Stimulated activated CD4-positive, alpha-beta T cell treated with anti-CD3 and anti-CD28 coated beads, Interleukin-1b, Interleukin-23, amount 100 ng/mL, for 24 hours (primary cell): ENCODE measurements at places on chromosomes 12 and 14.

- no peak for DNase-seq
Observed at GRCh38 chr12:127297327-127297726, 969.6 kb upstream of the TMEM132C start.

- no peak for DNase-seq
Observed at GRCh38 chr12:32197421-32197820, 90.8 kb downstream of the BICD1 start.

DNA sequence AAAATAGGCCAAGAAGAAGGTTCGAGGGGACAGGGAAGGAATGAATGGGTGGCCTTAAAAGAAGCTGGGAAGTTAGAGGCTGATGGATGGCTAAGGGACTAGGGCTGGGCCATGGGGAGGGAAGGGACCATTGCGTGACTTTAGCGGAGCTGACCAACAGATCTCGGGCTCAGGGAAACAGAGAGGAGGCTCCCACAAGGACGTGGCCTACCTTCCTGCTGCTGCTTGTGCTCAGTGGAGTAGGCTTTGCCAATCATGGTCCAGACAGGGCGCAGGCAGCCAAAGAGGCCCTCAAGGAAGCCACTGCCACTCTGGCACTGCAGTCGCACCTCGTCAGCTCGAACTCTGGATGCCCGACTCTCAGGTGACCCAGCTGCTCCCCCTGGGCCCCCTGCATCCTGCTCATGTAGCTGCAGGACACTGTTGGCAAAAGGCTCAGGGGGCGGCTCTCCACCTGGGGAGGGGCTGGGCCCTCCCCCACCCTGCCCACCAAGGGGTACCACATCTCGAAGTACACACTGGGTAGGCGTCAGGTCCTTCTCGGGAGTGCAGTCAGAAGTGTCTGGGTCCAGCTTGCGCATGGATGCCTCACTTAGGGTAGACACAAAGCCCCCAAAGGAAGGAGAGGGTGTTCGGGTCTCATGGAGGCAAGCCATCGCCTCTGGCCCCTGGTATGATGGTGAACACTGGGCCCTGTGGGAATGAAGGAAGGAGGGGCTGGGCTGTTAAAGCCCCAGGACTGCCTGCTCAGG is 12.3 kb downstream of the MAP3K12 start:
- DNase-seq, result no peak

GRCh38 chr12:22709292-22709691 is 84.3 kb downstream of the ETNK1 start:
- DNase-seq, result no peak

DNA sequence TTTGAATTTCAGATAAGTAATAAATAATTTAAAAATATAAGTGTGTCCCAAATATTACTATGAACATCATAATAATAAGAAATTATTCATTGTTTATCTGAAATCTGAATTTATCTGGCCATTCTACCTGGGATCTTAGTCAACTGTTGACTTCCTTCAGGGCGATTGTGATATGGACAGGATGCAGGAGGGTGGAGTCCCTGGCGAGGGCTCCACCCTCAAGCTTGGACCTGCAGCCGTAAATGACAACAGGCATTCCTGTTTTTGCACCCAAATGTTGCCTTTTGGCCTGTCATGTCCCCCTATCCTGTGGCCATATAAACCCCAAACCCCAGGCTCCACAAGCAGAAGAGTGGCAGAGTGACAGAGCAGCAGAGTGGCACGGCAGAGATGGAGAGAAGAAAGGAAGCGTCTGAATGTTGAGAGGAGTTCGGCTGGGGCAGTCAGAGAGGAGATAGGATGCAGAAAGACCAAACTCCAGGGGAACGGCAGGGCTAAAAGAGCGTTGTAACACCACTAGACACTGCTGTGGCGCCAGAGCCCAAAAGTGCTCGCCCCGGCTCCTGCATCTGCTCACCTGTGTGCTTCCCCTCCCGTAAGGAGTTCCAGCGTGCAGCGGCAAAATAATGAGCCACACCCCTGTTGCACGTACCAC is 39.4 kb upstream of the FUT8 start:
- DNase-seq, result no peak

- DNase-seq, result no peak
Observed at GRCh38 chr14:99700379-99700778, 16.3 kb downstream of the CYP46A1 start.

DNA sequence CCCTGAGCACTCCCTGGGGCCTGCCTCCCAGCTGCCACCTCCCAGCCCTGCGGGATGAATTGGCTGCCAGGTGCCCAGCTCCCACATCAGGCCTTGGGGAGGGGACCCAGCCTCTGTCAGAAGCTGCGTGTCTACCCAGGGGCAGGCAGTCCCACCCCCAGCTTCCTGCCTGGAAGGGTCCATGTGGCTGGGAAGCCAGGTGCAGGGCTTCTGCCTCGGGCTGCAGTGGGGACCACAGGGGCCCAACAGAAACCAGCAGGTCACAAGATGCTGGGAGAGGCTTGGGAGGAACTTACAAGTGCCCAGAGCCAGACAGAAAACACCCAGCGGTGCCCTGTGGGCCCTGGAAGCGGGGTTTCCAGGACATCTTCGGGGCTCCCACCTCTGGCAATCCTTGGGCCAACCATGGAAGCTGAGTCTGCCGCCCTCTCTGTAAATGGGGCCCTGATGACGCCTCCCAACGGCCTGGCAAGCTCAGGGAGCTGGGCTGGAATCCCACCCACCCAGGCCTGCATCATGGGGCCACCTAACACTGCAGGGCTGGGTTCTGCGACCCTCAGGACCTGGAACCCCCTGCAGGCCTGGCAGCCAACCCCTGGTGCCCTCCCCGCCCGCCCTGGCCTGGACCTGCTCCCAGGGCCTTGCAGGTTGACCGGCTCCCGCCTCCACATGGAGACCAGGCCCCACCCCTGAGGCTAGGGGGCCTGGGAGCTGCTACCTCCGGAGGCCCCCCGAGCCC is 36.6 kb downstream of the CCNK start:
- no peak for DNase-seq

DNA sequence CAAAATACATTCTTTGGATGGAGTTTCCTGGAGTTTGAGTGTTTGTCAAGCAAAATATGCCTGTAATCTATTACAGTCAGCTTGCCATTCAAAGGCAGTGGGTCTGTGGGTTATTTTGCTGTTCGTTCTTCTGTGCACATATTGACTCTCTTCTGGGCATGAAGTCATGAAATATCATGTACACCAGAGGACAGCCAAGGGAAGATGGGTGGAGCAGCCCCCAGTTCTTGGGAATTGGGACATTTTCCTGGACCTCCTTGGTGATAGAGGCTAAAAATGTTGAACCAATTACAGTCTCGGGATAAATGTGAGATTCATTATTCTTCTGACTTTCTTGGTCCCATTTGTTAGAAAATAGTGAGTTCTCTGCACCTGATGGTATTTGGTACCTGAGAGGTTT is 89.1 kb downstream of the FOXN4 start:
- DNase-seq, result no peak

GRCh38 chr12:24226745-24227350 is 277.4 kb upstream of the SOX5 start:
- DNase-seq, result no peak

GRCh38 chr12:104852102-104852501 is 106.0 kb downstream of the SLC41A2 start:
- no peak for DNase-seq

GRCh38 chr14:89388853-89389252 is 28.2 kb downstream of the FOXN3 start:
- DNase-seq, result no peak

DNA sequence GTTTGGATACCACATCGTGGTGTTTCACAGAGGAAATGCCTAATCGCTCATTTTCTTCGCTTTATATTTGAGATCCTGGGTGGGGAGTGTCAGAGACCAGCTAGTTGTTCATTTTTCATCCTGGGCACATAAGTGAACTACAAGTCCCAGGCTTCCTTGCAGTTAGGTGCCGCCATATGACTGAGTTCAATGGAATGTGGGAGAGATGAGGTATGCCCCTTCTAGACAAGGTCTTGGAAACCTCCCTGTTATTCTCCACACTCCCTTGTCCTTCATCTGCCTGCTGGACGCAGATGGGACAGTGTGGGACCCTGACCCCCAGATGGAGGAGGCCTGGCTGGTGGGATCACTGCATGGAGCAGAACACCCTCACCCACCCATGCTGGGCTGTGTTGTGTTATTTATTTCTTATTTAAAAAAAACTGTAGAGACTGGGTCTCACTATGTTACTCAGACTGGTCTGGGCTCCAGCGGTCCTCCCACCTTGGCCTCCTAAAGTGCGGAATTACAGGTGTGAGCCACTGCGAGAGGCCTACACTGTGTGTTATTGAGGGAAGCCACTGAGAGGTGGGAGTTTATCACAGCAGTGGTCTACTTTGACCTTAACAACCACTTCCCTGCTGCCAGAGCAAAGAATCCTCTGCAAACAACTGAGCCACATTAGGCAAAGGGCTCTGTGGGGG is 42.9 kb upstream of the VRK1 start:
- no peak for DNase-seq

DNA sequence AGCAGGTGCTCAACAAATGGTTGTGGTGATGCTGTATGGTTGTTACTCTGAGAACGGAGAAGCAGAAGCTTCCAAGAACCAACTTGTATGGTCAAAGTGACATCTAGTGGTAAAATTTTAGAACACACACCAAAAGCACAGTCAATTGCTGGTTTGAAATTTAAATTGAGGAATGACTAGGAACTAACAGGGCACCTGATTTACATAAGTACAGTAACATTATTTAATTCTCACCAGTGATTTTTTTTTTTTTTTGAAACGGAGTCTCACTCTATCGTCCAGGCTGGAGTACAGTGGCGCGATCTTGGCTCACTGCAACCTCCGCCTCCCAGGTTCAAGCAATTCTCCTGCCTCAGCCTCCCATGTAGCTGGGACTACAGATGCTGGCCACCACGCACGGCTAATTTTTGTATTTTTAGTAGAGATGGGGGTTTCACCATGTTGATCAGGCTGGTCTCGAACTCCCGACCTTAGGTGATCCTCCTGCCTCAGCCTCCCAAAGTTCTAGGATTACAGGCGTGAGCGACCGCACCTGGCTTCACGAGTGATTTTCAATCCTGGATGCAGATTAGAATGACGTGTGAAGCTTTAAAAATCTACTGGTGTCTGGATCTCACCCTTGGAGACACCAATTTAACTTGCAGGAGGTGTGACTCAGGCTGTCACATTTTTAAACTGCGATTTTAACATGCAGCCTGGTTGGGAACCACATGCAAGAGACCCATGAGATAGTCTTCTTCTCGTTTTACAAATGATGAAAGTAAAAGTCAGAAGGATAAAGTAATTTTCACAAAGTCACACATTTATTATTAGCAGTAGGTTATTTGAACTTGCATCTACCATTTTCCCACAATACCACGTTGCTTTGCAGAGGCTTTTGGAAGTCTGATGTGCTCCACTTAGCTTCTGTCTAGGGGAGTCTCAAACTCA is 14.1 kb upstream of the NUMB start:
- no peak for DNase-seq

GRCh38 chr14:67733616-67734015 is 31.9 kb downstream of the RDH12 start:
- no peak for DNase-seq

- DNase-seq, result no peak
Observed at GRCh38 chr12:94225506-94225905, 77.1 kb downstream of the PLXNC1 start.

- no peak for DNase-seq
Observed at GRCh38 chr14:58414845-58415244, 12.5 kb downstream of the TIMM9 start.

- DNase-seq, result no peak
Observed at GRCh38 chr14:68898248-68899032, 80.7 kb downstream of the ACTN1 start.

DNA sequence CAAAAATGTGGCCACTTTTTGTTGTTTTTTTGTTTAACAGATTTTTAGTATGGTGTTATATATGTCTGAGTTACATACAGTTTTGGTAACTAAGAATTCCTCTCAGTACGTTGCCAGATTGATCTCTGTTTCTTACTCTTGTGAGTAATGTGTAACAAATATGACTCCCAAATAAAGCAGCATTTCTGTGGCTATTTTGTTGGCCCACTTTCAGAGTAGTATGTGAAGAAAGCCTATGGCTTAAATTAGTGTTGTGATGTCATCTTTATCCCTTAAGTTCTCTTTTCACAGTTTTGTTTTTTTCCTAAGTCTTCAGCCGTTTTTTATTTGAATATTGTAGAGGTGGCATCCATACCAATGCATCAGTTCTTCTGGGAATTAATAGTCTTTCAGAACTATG is 10.7 kb downstream of the PCNX4 start:
- no peak for DNase-seq

DNA sequence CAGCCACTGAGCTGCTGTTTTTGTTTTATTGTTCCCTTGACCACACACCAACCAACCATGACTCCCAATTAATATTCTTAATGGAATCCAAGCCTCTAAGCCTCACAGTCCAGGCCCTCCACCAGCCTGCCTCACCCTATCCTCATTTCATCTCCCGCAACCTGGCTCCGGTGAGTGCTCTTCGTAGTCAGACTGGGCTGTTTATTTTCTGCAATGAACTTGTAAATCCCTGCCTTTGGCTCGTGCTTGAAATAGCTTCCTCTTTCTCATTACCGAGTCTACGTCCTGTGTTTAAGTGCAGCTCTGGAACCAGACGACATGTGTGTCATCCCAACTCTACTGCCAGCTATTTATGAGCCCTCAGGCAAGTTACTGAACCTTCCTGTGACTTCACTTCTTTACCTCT is 12.4 kb upstream of the ETFBKMT start:
- no peak for DNase-seq

- no peak for DNase-seq
Observed at GRCh38 chr12:120067901-120068300, 48.7 kb downstream of the RAB35 start.

GRCh38 chr12:120110550-120111501 is 5.7 kb downstream of the RAB35 start:
- DNase-seq, result no peak

DNA sequence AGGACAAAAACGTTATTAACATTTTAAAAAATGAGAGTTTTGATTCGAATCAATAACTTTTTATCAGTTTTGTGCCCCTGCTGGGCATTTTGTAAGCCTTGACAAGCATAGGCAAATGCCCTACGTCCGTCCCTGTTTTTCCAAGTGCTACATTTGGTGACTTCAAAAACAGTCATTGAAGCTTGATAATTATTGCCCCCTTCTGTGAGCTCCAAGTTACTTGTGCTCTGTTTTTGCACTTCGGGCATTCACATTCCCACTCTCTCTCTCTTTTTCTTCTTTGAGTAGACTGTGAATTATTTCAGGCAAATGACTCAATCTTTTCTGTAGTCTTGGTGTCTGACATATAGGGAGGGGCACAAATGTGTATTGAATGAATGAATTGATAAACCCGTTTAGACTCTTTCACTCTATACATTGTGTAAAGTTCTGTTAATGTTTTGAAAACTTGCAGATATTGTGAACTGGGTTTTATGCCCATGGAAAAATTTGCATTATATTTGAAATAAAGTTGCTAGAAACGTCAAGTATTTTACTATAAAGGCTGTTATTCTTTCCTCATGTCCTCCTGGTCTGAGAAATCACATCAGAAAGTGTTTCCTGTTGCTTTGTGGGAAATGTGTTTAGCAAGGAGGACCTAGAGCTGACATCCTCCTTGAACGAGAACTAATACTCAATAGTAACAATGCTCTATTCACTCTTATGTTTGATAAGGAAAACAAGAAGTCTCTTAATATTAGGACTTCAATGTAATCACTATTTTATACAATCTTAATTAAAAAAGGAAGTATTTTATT is 1.4 kb downstream of the APAF1 start:
- DNase-seq, result no peak

DNA sequence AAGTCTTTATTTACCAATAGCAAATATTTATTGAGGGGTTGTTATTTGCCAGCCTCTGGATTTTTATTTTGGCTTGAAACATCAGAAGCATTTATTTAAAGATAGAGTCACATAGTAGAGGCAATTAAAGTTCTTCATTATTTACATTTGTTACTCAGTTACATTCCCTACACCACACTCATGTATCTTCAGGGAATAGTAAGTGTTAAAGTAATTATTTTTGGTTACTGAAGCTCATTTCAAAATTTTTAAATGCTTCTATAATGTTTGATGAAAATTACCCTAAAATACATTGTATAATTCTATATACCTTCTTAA is 205.6 kb downstream of the ESR2 start:
- DNase-seq, result no peak
